Uterus (tissue), 4 donors: ENCODE measurements at places on chromosomes 3 and 15. TPM values are rescaled to one million over a fixed set of nuclear protein-coding genes. Genes with fewer than 3 reads are reported as not detected.

The TRANK1 gene
- total RNA-seq, result 25.3 TPM

The ROPN1 gene
- not detected for total RNA-seq

DNA sequence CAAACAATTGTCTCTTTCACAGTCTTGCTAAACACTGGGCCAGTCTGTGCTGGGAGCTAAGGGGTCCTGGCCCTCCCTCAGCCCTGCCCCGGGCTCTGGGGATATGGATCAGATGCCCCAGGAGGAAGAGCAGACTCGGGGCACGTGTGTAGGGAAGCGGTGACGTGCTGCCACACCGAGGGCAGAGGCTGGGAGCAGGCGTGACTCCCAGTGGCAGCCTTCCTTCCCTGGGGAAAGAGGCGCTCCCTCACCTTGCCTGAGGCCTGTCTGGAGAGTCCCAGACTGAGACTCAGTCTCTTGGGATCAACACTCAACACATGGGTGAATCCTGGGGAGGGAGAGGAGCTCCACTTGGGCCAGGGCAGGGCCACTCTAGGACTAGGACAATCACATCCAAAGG, 54.1 kb upstream of the GRIP2 start:
- no peak for DNase-seq

GRCh38 chr15:76905855-76906254, 715 bp upstream of the SCAPER start:
- DNase-seq, result no peak

GRCh38 chr3:158617982-158618875, 26.1 kb upstream of the GFM1 start:
- DNase-seq, result no peak

- no peak for DNase-seq
Measured at GRCh38 chr3:58804914-58805313, 138.3 kb upstream of the FAM3D start.

The MYO5A gene
- 26.0 TPM for total RNA-seq

DNA sequence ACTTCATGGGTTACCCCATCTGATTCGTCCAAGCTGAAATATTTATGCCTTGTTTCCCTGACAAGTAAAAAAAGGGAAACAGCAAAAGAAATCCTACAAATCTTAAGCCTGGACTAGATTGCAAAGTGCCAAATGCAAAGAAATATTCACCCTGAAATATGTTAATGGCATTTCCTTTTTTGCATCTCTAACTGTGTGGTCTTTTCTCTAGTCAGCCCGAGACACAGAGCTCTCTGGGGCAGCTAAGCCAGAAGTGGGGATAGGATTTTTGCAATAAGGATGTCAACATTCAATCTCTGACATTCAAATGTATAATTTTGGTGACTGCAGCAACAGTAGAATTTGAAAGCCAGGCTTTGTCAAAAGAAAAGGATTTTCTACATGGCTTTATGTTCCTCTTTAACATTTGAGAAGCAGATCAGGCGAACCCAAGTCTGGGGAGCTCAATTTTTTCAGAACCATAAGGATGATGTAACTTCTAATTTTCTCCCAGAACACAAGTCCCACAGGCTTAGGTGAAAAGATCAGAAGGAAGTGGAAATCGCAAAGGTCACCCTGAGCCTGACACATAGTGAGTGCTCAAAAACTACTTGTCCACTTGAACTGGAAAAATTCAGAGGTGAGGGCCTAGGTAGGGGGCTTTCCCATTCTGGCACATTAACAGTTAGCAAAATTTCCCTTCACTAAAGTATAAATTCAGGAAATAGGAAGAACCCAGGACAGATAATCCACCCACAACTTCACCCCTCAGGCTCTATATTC, 28.2 kb upstream of the KCNMB3 start:
- no peak for DNase-seq

The STT3B gene
- total RNA-seq, result 107 TPM

- no peak for DNase-seq
Measured at GRCh38 chr15:69953051-69953450, 144.7 kb downstream of the TLE3 start.

DNA sequence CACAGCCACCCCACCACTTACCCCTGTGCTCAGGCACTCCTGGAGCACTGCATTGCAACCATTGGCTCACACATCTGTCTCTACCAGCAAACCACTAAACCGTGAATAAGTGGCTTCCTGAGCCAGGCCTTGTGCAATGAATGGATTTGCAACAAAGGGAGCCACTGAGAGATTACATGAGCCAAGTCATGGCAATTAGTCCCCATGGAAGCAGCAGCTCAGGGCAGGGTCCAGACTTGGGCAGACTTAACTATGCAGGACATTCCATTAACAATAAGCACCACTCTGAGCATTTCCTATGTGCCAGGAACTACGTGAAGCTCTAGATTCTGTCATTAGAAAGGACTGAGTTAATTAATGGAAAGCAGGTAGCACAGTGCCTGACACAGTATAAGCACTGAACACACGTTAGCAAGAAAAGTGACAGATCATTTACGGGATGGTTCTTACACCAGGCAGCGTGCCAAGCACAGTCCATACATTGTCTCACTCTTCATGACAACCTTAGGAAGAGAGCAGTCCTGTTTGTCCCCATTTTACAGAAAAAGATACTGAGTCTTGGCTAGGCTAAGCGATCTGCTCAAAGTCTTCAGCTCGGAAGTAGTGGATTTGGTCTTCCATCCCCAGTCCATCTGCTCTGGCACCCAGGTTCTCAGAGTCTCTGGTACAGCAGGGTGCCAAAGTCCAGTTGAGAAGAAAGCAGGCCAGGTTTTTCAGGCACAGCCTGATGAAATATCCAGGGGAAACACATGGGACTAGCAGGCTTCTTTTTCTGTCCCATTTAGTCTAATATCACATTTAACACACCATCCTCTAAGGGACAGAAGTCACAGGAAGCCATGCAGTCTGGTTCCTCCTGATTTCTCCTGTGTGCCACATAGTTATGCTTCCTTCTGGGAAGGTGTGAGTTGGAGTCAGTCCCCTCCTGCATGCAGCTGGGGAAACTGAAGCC, 44.1 kb downstream of the LIPC start:
- no peak for DNase-seq

The PAQR5 gene
- 0.61 TPM for total RNA-seq

DNA sequence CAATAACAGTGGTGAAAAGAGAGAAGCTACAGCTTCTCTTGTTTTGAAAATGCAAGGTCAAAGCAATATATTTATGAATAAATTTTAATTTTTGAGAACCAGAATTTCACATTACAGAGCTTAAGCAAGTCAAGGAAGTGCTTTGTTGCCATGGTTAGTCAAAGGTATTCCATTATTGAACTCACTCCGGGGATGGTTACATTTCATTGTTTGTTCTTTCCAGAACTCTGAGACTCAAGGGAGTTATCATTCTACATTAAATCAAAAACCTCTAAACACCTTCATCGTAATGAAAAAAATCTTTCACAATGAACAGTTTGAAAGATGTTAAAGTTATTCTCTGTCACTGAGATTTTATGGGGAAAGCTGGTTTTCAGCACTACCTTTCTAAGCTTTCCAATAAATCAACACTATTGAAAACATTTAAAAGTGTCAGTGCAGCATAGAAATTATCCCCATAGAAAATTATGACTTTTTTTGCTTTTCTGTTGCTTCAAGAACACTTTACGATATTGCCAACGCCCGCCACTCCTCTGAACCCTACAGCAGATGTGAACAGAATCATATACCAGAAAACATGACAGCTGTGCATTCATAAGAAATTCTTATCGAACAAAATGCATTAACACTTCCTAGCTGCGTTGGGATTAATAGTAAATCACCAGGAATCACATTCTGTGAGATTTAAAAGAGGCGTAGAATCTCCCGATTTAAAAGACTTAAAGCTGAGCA, 83.0 kb downstream of the OTOL1 start:
- no peak for DNase-seq

DNA sequence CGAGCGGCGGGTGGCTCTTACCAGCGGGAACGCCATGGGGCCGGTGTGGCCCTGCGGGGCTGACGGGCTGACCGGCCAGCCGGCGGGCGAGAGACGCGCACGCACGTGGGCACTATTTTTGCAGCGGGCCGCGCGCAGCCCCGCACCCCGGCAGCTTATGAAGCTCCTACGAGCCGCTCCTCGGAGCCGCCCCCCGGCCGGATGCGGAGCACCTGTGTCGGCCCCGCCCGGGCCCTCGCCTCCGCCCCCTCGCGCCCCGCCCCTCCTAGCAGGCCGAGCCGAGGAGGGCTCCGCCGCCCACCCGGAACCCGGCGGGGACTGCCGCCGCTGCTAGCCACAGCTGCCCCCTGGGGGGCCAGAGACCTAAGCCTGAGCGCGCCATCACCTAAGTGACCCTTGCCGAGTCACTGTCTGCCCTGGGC, 683 bp upstream of the CPEB1 start:
- DNase-seq, result peak; percentile 53

- DNase-seq, result no peak
Measured at GRCh38 chr15:60763688-60764087, 284.7 kb upstream of the ICE2 start.

The RPSA gene
- total RNA-seq, result 1,988 TPM

The SECISBP2L gene
- total RNA-seq, result 25.6 TPM

The TMEM40 gene
- total RNA-seq, result not detected

DNA sequence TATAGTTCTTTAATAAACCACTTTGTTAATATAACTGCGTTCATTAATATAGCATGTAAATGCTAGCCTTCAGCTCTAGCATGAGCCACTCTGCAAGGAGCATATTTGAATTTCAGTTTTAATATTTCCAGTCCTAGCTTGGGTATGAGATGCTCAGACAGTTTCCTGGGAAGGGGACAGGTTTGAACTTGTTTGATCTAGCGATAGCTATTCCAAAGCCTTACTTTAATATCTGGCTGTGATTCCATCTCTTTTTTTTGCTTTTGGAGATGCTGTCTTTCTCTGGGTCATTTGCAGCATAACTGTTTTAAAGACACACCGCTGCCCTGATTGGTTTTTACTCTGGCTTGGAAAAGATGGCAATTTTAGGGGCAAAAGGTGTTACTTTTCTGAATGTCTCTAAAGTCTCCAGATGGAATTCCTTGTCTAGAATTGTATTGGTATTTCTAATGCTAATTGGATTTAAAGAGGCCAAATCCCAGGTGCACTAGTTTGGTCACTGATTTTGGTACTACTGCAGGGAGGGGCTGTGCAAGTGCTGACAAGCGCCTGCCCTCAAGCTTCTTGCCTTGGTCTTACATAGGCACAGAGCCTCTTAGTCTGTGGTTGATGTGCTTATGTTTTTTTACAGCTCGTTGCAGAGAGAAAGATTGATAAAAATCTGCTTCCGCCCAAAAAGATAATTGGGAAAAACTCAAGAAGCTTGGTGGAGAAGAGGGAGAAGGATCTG, 2.8 kb downstream of the NISCH start:
- DNase-seq, result no peak

DNA sequence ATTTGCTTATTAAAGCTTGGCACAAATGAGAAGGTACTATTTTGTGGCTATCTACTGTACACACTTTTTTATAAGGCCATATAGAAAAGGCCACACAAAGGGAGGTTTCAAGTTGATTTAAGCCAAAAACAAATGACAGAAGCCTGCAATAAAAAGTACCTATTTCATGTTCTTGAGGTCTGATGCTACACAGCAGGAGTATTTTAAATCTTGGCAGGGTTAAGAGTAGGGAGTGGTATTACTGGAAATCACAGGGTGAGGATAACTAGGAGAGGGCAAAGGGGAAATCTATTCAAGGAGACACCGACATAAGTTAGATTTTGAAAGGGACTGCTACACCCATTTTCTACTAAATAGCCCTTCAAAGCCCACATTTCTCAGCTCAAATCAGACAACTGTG, 146.2 kb downstream of the GREM1 start:
- DNase-seq, result no peak

The CX3CR1 gene
- total RNA-seq, result 7.6 TPM

GRCh38 chr3:89932882-89933281, 825.5 kb downstream of the EPHA3 start:
- DNase-seq, result no peak

DNA sequence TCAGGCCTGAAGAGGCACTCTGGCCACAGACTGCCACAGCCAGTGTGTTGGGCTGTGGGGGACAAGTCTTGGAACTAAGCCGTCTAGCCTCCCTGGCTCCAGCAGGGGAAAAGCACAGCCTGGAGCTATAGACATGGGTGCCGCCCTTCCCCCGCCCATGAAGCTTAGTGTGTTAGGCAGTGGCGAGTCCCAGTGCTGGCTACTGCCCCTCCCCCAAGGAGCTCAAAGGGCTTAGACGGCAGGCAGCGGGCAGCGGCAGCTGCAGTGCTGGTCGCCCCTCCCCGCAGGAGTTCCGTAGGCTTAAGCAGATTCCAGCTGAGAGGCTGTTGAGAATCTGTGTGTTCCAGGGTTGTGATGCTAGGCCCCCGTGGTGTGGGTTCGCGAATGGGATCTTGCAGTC, 135.8 kb upstream of the RORA start:
- DNase-seq, result no peak

DNA sequence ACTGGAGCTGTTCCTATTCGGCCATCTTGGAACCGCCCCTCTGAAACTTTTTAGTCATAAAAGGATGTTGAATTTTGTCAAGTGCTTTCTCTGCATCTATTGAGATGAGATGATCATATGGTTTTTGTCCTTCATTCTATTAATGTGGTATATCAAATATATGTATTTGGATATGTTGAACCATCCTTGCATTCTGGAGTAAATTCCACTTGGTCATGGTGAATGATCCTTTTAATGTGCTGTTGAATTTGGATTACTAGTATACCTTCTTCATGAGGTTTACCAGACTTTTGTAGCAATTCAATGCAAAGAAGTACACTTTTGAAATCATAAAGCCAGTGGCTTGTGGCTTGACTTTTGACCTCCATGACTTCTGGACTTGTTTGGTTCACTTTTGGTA, 33.4 kb upstream of the XRN1 start:
- DNase-seq, result no peak

The MINAR1 gene
- total RNA-seq, result 2.9 TPM

The TMEM45A gene
- 51.0 TPM for total RNA-seq

DNA sequence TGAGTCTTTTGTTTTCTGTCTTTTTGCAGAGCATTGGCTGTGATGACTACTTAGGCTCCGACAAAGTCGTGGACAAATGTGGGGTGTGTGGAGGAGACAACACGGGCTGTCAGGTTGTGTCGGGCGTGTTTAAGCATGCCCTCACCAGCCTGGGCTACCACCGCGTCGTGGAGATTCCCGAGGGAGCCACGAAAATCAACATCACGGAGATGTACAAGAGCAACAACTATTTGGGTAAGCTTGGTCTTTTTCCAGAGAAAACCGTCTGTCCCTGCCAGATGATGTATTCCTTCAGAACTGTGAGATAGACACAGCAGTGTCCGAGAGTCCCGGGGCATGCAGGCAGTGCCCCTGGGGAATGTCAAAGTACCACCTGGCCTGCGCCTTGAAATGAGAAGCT, 149.9 kb upstream of the NR2E3 start:
- no peak for DNase-seq

The MESP1 gene
- total RNA-seq, result 1.0 TPM

DNA sequence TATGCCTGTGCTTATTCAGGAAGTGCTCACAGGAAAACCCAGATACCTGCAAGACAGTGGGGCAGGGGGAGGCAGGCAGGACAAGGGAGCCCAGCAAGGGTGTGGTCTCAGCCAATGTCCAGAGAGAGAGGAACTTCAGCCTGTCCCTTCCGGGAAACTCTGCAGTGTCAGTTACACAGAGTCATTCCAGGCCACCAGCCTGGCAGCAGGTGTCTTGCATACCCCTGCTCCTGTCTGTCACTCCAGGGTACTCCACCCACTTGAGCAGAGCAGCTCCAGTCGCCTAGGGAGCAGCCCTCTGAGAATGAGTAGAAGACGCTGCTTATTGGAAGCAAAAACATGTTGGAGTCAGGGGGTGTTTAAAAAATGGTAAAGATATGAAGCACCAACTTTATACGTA, 431.2 kb upstream of the RGMA start:
- DNase-seq, result no peak
